Smooth muscle cell of the brain vasculature (primary cell): ENCODE measurements at places on chromosomes 7 and 10.

GRCh38 chr7:93164766-93165165, 16.6 kb upstream of the SAMD9L start:
- DNase-seq = no peak

DNA sequence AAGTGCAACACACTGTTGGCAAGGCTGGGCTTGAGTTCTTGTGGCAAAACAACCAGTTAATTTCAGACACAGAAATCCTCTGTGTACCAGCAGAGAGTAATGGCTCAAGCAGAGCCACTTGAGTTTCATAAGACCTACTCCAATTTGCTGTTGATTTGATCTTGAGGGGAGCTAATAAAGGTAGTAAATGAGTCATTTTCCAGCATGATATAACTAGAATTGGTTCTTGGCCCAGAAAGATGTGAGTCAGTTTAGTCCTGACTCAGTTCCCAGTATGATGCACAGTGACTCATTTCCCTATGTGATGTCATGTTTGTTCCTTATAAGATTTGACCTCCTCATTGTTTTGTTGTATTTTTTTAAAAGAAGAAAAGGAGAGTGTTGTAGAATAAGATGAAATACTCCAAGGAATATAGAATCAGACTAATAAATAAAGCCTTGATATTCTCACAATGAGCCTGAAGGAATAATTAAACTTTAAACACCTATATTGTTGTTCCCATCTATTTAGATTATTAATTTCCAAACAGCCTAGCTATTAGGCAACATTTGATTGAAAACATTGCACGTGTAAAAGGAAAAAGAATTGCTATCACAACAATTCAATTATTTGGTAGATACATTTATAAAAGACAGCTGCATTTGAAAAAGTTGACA, 186.2 kb downstream of the REEP3 start:
- peak; percentile 95 for DNase-seq

GRCh38 chr10:32357056-32357735, 10.2 kb upstream of the EPC1 start:
- DNase-seq = no peak

- no peak for DNase-seq
Observed at GRCh38 chr10:132974886-132975830, 32.8 kb upstream of the CFAP46 start.

GRCh38 chr7:5082806-5083205, 37.1 kb downstream of the RBAK start:
- no peak for DNase-seq

DNA sequence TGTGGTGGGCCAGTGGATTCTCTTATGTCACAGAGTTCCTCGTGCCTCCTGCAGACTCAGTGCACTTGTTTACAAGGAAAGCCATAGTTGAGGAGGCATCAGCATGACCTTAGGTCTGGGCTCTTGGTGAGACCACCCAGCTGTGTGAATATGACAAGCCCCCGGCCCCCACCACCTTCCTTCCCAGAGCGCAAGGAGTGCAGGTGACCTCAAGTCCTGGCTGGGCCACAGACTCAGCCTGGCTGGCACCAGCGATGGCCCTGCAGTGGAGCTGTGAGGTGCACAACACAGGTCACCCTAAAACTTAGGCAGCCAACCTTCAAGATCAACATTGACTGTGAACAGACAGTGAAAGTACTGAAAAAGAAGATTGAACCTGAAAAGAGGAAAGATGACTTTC, 14.2 kb upstream of the SEMA3E start:
- no peak for DNase-seq

GRCh38 chr7:33716581-33717477, 188.5 kb upstream of the BMPER start:
- DNase-seq = peak; percentile 29

DNA sequence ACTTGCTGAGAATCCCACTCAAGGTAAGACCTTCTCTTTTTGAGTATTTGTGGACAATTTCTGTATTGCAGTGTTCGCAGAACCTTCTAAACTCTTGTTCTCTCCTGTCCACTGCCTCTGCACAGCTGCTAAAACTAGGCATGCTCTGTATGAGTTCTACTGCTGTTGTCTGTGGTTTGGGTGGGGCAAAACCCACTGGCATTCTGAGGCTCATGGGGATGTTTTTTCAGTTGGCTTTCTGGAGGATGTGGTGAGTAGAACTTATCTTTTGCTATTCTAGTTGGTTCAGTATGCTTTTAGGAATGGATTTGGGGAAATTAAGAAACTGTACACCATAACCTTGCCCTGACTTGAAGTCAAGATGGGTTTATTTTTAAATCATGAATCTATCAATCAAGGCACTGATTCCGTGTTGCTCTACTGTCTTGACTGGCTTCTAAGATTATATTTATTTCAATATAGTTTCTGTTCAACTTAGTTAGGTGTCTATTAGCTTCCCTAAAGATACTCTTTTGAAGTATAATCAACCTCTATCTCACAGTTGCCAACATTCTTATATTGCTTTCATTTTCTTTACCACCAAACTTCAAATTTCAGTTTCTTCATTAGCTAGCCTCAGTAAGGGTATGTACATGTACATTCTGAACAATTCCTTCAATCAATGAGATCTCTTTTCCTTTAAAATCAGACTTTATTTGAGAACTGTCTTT, 25.0 kb upstream of the C1GALT1 start:
- DNase-seq = peak; percentile 53

DNA sequence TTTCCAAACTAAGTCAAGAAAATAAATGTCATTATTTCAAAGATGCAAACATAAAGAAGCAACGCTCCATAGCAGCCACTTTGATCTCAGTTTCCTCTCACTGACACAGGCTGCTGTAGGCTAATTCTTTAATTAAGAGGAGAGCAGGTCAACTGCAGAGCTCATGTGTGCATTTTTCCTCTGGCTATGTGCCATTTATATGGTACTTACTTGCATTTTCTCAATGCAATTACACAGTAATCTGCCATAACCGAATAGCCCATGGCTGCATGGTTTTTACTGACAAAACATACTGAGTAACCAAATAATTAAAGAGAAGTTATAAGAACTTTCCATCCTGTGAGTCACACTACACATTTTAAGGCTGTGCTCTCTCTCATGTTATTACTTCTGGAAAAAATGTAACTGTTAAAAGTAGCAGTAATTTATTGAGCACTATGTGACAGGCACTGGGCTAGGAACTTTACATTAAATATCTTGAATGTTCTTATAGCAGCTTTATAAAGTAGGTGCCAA, 122.0 kb downstream of the ELAPOR2 start:
- DNase-seq = no peak

DNA sequence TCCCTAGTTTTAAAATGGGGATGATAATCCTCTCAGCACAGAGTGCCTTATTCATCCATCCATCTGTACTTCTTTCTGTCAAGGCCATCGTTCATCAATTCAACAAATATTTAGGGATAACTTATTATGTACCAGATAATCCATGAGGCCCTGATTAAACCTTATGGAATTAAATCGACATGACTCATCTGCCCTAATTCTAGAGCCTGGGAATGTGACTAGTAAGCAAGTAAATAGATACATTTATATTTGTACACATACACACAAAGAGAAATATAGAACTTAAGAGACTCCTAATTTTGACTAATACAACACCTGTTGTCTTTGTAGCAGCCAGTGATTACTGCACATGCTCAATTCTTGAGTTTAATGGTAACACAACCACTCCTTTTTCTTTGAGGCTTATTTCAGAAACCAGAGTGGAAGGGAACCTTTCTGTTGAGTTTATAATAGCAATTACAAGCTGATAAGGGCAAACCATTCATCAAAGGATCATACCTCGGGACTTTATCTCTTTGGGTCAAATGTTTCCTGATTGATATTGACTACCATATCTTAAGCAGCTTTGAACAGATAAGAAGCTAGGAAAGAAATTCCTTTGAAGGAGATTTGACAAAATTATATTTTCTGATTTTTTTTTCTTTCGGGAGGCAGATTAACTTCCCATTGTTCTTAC, 122.7 kb downstream of the ARID5B start:
- no peak for DNase-seq

DNA sequence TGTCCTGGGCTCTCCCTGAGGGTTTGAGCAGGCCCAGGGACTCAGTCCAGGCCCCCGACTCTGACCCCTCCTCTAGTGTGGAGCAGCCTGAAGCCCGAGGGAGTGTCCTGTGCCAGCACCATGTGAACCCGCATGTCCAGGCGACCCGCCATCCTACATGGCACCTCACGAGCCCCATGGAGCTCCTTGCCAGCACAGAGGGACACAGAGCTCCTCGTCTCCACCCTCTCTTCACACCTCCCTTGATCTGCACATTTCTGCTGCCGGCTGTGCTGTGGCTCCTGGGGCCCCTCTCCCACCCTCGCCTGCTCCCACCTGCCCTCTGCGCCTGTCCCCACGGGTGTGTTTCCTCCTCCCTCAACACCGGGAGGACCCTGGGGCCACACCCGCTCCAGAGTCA, 103.5 kb downstream of the ADARB2 start:
- DNase-seq = no peak
